ENCODE measurements at places on chromosomes 1 and 21. TPM values are rescaled to one million over a fixed set of nuclear protein-coding genes. Genes with fewer than 3 reads are reported as not detected.

The OTUD3 gene
- total RNA-seq, result 13.6 TPM

The NUF2 gene
- 41.9 TPM for total RNA-seq

The SLC35A3 gene
- total RNA-seq, result 15.7 TPM

The USP48 gene
- 92.7 TPM for total RNA-seq

DNA sequence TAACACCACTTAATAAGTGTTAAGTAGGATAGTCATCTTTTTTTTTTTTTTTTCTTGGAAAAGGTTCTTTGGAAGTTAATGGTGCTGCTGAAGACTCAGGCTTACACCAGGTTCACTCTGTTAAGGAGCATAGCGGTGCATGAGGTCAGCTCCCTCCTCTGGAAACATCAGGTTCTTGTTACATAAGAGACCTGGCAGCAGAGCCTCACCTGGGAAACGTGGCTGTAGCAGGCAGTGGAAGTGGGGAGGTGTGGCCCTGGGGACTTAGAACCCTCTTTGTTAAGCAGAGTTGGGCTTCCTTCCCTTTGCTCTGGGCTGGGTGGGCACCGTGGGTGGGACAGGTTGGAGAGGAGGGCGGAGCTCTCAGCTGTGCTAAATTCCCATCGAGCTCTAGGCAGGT is 104.1 kb downstream of the CNIH3 start:
- DNase-seq, result no peak

DNA sequence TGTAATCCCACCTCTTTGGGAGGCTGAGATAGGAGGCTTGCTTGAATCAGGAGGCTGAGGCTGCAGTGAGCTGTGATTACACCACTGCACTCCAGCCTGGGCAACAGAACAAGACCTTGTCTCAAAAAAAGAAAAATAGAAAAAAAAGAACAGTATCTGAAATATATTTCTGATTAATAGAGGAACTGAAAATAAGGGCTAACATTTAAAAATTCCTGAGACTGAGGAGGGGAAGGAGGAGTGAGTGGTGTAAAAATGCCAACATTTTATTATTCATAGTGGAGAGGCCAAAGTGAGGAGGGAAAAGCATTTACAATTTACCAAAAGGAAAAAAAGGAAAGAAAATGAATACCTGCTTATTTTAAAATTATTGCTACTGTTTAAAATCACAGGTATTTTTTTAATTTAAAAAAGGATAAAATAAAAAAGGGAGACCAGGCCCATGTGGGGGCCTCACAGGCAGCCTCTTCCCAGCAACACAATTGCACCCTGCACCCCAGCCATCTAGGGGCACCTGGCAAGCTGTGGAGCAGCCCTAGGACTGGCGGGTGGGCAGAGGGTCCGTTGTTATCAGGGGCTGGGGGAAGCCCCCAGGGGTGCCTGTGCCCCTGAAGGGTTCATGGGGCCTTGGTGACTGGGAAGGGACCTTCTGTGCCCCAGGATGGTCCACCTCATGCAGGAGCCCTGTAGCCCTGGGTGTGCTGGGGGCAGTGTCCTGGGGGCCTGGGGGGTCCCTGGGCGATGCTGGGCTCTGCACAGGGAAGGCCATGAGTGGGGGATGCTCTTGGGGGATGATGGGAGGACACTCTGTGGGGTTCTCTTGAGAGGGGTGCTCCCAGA is 34.8 kb upstream of the ADARB1 start:
- no peak for DNase-seq

DNA sequence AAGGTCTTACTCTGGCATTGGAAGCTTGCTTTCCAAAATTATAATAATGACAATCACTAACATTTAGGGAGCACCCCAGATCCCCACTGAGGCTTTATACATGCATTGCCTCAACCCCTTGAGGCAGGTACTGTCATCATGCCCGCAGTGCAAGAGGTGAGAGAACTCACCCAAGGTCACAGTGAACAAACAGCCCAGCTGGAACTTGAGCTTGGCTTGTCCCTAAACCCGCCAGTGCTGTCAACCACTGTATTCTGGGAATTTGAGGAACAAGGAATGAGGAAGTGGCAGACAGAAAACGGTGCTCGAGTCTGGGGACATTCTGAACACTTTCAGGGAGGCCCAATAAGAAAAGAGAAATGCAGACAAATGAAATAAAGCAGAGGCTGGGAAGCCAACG is 34.6 kb upstream of the TLR5 start:
- DNase-seq, result no peak

DNA sequence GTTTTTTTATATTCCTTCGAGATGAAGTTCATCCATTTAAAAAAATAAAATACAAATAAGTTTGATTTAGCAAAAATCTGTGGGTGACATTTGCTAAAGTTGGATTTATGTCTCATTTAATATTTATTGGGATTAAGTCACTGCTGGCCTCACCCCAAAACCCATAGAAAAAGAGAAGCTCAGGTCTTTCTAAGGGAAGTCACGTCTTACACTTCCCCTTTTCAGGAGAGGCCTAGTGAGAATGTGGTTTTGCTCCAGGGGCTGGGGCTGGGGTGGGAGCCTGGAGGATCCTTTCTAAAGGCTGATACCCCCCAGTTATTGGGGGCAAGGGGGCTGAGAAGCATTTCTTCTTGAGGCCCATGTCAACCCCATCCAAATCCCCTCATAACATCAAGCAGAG is 300.3 kb downstream of the DSCAM start:
- DNase-seq, result no peak
